Cardiac muscle cell (in vitro differentiated cells and primary cell): ENCODE measurements at places on chromosomes 1 and 21. TPM values are rescaled to one million over a fixed set of nuclear protein-coding genes. Genes with fewer than 3 reads are reported as not detected.

DNA sequence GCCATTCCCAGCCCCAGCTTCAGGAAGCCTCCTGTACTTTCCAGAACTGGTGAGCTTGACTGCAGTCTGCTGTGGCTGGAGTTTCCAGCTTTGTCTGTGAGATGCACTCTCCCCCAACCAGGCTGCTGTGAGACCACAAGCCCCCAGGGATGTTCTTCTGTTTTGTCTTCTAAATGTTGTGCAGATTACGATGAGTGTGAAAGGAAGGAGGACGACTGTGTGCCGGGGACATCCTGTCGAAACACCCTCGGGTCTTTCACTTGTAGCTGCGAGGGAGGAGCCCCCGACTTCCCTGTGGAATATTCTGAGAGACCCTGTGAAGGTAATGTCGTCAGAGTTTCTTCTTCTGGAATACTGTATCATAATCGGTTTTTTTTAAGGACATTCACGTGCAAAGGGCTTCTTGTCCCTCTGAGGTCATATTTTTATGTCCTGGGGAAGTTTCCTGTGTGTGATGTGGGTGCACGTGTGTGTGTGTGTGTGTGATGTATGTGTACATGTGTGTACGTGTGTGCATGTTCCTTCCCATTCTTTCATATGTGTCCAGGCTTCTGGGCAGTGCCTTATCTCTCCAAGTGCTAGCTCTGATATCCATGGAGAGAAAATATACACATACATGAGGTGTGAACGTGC is 49.9 kb downstream of the UMODL1 start:
- no peak overlapping the region for H3K27ac ChIP-seq
- H3K4me1 ChIP-seq, result no peaks in the 10 kb centered on the region
- no peaks in the 10 kb centered on the region for H3K36me3 ChIP-seq
- peaks cover 9% of the 10 kb centered on the region for H3K27me3 ChIP-seq

CREB3L4 gene
- total RNA-seq, result 34.0 and 49.5 TPM in 2 replicates

- no peaks in the 10 kb centered on the region for H3K27me3 ChIP-seq
- H3K4me1 ChIP-seq, result no peaks in the 10 kb centered on the region
- DNase-seq, result no peak
- H3K4me3 ChIP-seq, result no peak overlapping the region
Measured at GRCh38 chr1:185412385-185413087, 95.5 kb upstream of the IVNS1ABP start.

DNA sequence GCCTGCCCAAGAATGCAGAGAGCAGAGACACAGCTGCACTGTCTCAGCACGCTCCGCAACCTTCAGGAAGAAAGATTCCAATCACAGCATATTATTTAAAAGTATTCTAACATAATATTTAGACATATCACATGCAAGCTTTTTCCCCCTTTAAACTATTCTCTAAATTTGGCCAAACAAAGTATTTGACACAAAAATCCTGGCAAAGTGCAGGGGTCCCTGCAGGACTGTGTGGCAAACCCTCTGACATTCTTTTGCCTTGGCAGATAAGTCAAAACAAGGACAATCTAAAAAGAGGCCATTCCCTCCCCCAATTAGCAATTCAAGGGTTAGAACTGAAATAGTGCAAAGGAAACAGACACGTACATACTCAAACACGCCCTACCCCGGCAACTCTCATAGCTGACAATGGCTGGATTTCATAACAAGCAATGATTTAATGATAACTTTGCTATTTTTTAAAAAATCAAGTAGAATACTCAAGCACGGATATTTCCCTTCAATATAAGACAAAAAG is 225.3 kb downstream of the MRPL39 start:
- DNase-seq, result no peak
- no peaks in the 10 kb centered on the region for H3K4me1 ChIP-seq
- no peak overlapping the region for H3K4me3 ChIP-seq
- H3K27me3 ChIP-seq, result no peaks in the 10 kb centered on the region
- no peaks in the 10 kb centered on the region for H3K36me3 ChIP-seq

DNA sequence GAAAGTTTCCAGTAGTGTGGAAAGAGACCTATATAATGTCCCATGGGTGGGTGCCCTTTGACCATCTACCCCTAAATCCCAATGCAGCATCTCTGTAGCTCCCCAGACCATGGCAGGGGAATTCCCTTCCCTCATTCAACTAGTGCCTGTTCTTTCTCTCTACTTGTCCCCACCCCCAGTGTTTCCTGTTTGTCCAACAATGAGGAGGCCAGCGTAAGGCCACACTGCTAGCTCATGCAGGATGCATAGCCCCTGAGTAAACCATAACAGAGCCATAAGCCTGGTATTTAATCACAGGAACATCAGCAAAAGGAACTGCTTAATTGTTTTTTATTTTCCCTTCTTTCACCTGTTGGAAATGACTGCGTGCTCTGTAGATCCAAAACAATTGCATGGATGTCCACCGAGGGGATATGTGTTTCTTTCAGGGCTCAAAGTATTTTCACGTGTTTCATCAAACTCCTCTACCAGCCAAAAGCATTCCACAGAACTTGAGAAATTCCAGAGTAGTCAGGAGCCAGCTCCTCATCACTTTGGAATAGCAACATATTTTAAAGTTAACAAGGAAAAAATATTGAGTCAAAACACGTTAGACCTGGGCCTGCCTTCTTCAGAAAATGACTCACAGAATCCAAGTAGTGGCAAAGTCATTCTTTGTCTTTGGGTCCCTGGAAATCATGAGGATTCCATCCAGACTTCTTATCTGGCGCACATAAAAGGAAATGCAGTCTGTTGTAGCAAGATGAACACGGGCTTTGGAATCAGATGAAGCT is 162.5 kb upstream of the SGIP1 start:
- H3K27me3 ChIP-seq, result no peaks in the 10 kb centered on the region
- no peak overlapping the region for H3K27ac ChIP-seq
- no peaks in the 10 kb centered on the region for H3K4me1 ChIP-seq
- H3K4me3 ChIP-seq, result no peak overlapping the region
- H3K36me3 ChIP-seq, result no peaks in the 10 kb centered on the region

KRTAP26-1 gene
- not detected in 2 replicates for total RNA-seq

DNA sequence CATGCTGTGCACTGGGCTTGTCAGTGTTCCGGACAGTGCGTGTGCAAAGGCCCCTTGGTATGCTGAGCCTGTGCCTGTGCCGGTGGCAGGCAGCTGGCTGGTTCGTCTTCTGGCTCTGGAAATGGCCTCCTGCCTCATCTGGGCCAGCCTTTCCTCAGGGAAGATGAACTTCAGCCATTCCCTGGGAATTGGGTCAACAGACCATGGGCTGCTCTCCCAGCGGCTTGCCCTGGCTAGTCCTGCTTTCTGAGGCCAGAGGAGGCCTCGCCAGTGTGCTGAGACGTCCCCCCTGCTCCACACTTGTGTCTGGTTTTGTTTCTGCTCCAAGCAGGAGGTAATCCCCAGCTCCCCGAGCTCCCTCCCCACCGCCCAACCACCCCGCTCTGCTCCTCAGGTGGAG is 32.6 kb upstream of the RD3 start:
- no peaks in the 10 kb centered on the region for H3K4me1 ChIP-seq
- H3K4me3 ChIP-seq, result no peak overlapping the region
- H3K27me3 ChIP-seq, result no peaks in the 10 kb centered on the region
- no peak for DNase-seq
- no peaks in the 10 kb centered on the region for H3K36me3 ChIP-seq

DNA sequence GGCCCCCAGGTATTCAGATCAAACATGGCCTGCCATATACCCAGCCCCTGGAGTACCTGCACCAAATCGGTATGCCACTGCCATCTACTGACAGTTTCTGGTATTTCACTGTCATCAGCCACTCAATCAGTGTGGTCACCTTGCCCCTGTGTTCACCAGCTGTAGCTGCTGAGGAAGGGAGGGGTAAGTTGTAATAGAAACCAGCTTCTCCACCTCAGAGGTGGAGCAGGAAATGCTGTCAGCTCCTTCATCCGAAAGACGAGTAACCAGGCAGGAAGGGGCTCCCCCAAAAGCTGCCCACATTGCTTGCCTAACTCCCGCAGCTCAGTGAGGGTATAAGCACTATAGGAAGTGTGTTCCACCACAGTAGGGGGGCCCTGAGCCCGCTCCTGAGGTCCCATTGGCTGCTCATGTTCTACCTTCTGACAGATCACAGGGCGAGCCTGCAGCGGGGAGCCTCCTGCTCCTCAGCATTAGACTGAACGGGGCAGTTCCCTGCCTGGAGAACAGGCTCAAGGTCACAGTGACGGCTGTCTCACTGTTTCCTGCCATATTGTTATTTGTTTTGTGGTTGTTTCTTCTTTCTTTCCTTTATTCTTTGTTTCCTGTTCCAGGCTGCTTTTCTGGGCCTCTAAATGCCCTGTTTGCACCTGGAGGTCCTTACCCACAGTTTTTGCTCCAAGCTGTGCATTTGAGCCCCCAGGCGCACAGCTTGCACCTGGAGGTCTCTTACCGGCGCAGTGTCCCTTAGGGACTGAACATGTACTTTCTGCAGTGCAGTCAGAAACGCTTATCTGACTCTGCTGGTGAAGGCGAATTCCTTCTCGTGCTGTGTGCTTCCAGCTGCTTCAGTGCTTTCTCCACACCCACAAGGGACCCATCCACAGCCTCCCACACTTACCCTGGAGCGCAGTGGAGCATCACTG is 1638.3 kb downstream of the MRPL39 start:
- H3K27ac ChIP-seq, result no peak overlapping the region
- DNase-seq, result no peak
- H3K27me3 ChIP-seq, result no peaks in the 10 kb centered on the region
- H3K4me1 ChIP-seq, result no peaks in the 10 kb centered on the region
- no peak overlapping the region for H3K4me3 ChIP-seq
- no peaks in the 10 kb centered on the region for H3K36me3 ChIP-seq

GRCh38 chr1:241963722-241964121 is 6.2 kb downstream of the BECN2 start:
- no peak overlapping the region for H3K27ac ChIP-seq
- no peaks in the 10 kb centered on the region for H3K4me1 ChIP-seq
- no peaks in the 10 kb centered on the region for H3K27me3 ChIP-seq
- H3K4me3 ChIP-seq, result no peak overlapping the region
- no peak for DNase-seq

GRCh38 chr1:156115514-156116374 is 1.2 kb downstream of the LMNA start:
- H3K27ac ChIP-seq, result peak overlapping the region; percentile 84
- DNase-seq, result peak; percentile 86
- no peaks in the 10 kb centered on the region for H3K27me3 ChIP-seq
- H3K4me3 ChIP-seq, result peak overlapping the region; percentile 74
- H3K36me3 ChIP-seq, result no peaks in the 10 kb centered on the region

PRDM16 gene
- 27.6 and 55.8 TPM in 2 replicates for total RNA-seq

GRCh38 chr1:203525685-203526084 is 31.7 kb downstream of the OPTC start:
- peaks cover 3% of the 10 kb centered on the region for H3K27me3 ChIP-seq
- no peak for DNase-seq
- H3K4me3 ChIP-seq, result no peak overlapping the region

A3GALT2 gene
- total RNA-seq, result not detected in 2 replicates

DNA sequence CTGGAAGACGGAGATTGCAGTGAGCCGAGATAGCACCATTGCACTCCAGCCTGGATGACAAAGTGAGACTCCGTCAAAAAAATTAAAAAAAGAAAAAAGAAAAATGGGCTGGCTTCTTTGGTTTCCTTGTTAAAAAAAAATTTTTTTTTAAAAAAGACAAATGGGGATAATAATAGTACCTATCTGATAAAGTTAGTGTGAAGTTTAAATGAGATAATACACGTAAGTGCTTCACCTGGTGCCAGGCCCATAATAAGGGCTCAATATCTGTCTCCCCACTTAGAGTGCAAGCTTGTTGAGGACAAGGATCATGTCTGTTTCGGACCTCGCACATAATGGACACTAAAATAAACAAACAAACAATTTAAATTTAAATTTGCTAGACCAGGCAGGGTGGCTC is 30.0 kb upstream of the HTR1D start:
- H3K36me3 ChIP-seq, result no peaks in the 10 kb centered on the region
- H3K27me3 ChIP-seq, result no peaks in the 10 kb centered on the region
- no peak overlapping the region for H3K4me3 ChIP-seq
- no peaks in the 10 kb centered on the region for H3K4me1 ChIP-seq
- DNase-seq, result no peak
- no peak overlapping the region for H3K27ac ChIP-seq

DNA sequence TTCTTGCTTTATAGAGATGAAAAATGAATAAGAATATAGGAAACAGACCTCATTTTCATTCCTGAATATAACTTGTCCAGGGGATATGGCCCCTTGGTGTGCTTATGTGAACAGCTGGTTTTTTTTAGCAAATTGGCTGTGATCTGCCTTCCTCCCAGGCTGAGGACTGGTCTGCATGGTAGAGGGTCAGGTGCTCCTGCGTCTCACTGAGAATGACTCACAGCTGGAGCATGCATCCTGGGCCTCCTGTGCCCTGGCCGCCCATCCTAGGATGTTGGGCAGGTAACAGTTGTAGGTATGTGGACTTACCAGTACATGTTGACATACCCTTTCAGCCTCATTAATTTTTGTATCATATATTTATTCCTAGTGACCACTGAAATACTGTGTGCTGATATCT is 29.8 kb downstream of the AGT start:
- DNase-seq, result no peak
- peaks cover 26% of the 10 kb centered on the region for H3K4me1 ChIP-seq
- peaks cover 46% of the 10 kb centered on the region for H3K36me3 ChIP-seq
- no peak overlapping the region for H3K4me3 ChIP-seq

SLC9C2 gene
- total RNA-seq, result 0.25 TPM in 1 of 2 replicates, not detected in the other
